ENCODE measurements at places on chromosomes 6 and 20.

DNA sequence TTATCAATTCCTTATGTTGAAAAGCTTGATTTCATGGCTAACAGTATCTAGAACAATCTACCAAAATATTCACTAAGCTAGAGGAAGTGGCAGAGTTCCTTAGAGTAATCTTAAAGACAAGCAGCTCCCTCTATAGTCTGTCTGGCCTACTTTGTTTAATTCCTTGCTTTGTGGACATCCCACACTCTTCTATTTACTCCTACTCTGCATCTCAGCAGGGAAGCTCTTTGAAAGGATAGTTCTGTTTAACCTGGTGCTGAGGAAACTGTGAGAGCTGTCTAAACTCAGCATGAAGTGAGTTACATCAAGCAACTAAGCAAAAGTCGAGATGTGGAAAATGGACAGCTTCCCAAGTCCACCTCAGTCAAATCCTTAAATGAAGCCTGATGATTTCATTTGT lies 4.3 kb downstream of the REV3L start:
- ATAC-seq = no peak

GRCh38 chr6:92376691-92377090 lies 1042.7 kb downstream of the EPHA7 start:
- no peak for ATAC-seq

DNA sequence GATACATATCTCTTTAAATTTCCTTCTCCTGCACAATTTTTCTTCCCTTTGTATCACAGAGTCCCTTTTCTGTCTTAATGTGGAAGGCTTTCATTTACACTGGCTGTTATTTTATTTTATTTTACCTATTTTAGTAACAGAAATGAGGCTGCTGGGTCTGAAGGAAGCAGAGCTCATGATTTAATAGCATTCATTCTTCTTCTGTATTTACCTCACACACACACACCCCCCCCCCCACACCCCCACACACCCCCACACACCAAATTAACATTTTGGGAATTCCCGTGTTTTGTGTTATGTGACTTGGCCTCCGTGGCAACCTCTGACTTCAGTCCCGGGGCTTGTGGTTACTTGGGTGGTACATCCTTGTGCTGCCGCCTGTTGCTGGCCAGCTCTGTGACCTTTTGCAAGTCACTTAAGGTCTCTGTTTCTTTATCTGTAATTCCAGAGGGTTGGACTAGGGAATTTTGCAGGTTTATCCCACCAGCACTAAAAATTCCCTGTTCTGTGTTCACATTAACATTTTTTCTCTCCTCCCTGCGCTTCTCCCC lies 108.8 kb downstream of the TIAM2 start:
- ATAC-seq = peak; percentile 38

- no peak for ATAC-seq
Measured at GRCh38 chr20:45010399-45010828, 44.1 kb downstream of the STK4 start.

GRCh38 chr20:10559266-10559665 lies 114.5 kb downstream of the JAG1 start:
- no peak for ATAC-seq

DNA sequence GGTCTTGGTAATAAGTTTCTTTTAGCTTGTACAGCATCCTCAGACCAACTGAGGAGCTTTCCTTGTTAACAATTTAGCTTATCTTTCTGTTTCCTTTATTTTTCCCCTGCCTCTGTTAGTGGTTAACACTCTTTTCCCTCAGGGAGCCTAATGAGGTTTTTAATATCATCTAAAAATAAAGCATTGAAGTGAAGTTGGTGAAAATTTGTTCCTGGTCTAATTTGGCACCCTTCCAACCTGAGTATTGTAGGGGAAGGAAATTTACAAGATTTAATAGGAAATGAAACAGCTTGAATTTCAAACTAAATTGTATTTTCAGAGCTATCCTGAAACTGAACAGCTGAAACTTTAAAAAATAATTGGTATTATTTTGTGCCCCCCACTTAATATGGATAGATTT lies 28.1 kb upstream of the VAPB start:
- ATAC-seq = no peak

DNA sequence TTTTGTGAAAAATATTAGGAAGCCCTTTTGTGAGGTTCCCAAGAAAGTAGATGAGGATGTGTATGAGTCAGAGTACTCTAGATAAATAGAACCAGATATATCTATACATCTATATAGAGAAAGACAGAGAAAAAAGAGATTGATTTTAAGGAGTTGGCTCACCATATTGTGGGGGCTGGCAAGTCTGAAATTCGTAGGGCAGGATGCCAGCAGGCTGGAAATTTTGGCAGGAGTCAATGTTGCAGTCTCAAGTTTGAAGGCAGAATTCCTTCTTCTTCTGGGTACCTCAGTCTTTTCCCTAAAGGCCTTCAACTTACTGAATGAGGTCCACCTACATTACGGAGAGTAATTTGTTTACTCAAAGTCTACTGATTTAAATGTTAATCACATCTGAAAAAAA lies 65.3 kb upstream of the SAMD3 start:
- no peak for ATAC-seq
